ENCODE measurements at places on chromosomes 11 and 22. TPM values are rescaled to one million over a fixed set of nuclear protein-coding genes. Genes with fewer than 3 reads are reported as not detected.

DNA sequence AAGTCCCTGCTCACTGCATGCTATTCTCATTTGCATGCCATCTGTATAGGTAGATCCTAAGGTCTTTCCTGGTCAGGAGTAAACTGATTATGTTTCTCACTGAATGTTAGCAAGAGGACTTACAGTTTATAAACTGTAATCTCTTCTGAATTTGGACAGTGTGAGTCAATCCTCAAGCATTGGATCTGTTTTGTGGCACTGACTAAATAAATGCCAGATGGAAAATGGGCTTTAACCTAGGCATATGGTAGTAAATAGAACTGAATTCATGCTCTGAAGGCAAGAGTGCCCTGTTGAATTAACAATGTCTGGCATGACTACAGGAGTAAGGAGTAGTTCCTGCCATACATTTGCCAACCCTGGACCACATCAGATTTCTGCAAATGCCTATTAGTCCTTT, 11.4 kb downstream of the FAM181B start:
- no peak for DNase-seq

DNA sequence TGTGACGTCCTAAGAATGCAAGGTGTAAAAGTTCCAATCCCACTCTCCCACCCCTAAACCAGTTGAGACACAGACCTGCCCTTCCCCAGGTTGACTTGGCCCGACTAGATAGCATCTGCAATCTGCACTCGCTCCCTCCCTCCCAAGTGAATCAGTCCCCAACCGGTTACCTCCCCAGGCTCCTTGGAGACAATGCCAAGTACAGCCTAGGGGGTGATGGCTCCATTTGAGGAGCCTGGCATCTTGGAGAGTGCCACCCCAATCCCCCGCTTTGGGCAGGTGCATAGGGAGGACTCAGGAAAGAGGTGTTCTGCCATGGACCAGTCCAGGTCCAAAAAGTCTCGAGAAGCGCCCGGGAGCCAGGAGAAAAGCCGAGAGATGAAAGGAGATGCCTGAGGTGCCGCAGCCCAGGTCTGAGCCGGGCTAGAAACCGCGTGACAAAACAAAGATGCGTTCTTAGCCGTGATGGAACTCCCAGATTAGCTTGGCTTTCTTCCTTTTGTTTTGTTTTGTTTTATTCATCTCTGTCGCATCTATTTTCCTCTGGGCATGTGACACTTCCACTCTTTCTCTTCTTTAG, 18.7 kb upstream of the SNX32 start:
- no peak for DNase-seq

Gene UPB1
- 0.12 TPM for total RNA-seq

Gene CCDC188
- total RNA-seq: 0.14 TPM

GRCh38 chr22:50272044-50272802, 2.0 kb upstream of the MAPK11 start:
- DNase-seq: no peak

GRCh38 chr11:117688255-117688797, 108.7 kb downstream of the DSCAML1 start:
- DNase-seq: no peak

DNA sequence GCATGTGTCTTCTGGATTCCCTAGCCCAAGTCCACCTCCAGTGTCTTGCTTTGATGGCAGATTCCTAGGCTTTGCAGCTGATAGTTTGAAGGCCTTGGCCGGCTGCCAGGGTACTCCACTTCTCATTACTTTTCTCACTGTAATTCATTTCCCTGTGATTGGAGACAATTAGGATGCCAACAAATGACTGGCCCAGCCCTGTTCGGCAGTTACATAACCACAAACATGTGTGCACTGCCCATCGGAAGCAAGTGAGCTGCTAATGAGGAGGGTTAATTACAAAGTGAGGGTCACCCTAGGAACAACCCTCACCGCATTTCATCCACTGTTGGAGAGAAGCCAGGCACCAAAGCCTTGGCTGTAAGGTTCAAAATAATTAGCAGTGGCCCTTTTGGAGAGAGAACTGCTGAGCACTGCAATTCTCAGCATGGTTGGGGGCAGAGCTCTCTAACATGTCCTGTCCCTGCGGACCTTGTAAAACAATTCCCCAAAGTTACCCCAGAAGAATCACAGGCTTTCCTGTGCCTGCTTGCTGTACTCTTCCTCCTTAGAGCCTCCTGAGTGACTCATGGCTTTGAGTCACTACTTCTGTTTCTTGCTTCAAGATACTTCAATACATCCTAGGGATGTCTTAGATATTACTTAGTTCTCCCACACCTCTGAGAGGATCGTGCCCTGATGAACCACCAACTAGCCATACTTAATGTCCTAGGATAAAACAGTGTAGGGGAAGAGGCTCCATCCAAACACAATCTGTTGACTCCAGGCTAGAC, 109.7 kb upstream of the GALNT18 start:
- no peak for DNase-seq
